ENCODE measurements at places on chromosomes 4 and X. TPM values are rescaled to one million over a fixed set of nuclear protein-coding genes. Genes with fewer than 3 reads are reported as not detected.
A peak's percentile ranks its signal among the peaks of the same experiment; 100 is the strongest.

DNA sequence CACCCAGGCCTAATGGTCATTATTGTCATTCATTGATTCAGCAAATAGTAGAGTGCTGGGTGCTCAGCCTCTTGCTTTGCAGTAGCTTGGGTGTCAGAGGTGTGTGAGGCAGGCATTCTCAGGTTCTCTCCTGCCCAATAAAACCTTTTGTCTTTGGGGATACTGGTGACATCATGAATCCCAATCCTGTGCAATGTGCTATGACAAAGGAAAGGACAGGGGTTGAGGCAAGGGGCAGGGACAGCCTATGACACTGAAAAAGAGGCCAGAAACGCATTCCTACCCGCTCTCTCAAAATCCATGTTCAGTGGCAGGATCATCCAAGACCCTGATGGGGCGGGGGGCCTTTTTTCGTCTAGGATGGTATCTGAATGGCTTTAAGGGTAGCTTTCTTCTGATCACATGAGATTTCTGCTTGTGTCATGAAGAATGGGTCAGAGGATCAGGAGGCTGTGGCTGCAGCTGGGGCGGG, 1.5 kb upstream of the FAM193A start:
- no peak for DNase-seq

Gene ASB12
- not detected for polyA plus RNA-seq

Gene GLRB
- polyA plus RNA-seq: 4.8 TPM

- no peak for DNase-seq
Measured at GRCh38 chr4:52939739-52940138, 77.6 kb downstream of the RASL11B start.

GRCh38 chr4:173121076-173121561, 47.5 kb upstream of the GALNT7 start:
- DNase-seq: peak; percentile 4

- DNase-seq: no peak
Measured at GRCh38 chr4:105979506-105979905, 84.2 kb downstream of the NPNT start.

Gene BLOC1S4
- 10.4 TPM for polyA plus RNA-seq

DNA sequence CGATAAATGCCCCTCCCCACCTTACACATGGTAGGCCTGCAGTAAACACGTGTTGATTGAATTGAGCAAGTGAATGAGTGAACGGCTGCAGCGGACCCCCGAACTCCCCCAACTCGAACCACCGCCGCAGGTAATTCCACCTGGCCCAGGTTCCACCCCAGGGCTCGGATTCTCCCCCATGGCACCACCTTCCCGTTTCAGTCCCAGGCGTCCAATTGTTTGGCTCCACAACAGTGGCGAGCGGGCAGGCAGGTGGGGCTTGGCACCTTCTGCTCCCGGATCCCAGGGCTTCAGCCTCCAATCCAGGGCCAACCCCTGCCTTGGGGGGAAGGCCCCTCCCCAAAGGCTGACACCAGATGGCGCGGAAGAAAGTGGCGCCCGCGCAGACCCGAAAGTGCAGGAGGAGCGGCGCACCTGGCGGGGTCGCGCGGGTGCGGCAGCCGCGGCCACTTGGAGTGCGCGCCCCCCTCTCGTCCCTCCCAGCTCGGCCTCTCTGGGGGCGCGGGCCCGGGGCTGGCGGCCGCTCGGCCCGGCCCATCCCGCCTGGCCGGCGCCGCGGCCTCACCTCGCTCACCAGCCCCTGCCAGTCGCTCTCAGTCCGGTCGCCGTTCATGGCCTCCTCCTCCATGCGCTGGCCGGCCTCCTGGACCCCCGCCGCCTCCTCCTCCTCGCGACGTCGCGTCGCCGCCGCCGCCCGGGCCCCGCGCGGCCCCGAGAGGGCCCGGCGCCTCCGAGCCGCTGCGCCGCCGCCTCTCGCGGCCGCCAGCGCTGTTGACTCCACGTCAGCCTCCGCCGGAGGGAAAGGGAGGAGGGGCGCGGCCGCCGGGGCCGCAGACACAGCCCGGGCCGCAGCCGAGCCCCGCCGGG, at the start of gene CCDC149:
Gene CCDC149, minus strand, starts transcription at position 791 of the 867 bp plus-strand sequence. Its CDS starts 178 bp downstream, at position 613.
- no peak for DNase-seq

DNA sequence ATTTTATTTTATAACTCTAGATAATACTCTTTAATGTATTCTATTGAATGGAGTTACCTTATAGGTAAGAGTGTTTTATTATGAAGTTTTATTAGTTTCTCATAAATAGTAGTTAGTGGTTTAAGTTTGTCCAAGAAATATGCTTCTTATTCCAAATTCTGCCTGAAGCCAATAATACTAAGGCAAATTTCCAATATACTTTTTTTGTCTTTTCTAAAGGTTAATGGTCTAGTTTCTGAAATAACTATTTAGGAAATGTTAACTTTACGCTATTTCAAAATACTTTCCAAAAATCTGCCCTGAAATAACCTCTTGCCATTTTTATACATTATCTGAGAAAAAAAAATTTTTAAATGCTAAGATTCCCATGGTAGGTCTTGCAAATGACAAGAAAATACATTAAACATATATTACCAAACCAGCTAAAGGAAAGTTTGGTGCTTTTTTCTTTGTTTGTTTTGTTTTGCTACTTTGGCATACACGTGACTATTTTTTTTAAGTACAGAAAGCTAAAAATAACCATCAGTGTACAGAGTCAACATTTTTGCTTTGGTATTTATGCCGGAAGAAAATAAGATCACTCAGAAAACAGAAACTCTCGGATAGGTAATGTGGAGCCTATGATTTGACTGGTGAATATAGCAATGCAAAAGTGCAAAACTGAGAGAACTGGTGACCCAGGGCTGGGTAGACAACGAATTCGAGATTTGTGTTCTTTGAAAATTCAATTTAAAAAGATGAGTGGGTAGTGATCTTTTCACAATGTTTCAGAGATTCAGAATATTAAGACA, 29.8 kb downstream of the PCDH18 start:
- no peak for DNase-seq

DNA sequence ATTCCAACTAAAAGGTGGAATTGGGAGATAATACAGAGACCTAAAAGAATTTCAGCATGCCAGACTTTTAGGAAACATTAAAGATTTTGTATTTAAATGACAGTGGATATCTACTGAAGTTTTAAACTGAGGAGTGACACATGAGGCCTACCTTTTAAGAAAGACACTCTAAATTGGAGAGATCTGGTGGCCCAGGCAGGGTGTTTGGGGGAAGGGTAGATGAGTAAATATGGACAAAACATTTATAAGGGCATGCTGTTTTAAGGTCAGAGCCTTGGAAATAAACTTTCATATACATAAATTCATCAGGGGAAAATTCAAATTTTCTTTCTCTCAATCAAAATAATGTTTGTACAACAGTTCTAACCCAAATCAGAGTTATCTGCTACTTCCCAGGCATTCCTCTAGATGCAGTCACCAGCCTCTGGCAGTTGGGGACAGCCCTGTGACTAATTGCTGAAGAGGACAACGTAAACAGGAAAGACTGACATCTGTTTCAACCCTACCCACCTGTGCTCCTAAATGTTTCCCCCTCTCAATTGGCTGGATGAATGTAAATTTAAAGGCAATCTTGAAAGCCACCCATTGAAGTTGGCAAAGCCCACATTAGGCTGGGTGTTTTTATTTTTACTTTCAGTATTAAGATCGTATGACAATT, 1646.9 kb upstream of the ADGRL3 start:
- peak; percentile 19 for DNase-seq

GRCh38 chr4:76515975-76516843, 81.2 kb downstream of the SHROOM3 start:
- DNase-seq: no peak

Gene ATP2B3
- polyA plus RNA-seq: not detected

Gene DCHS2
- polyA plus RNA-seq: not detected

Gene CFP
- 0.05 TPM for polyA plus RNA-seq

GRCh38 chrX:44974451-44974850, 101.5 kb downstream of the KDM6A start:
- no peak for DNase-seq

DNA sequence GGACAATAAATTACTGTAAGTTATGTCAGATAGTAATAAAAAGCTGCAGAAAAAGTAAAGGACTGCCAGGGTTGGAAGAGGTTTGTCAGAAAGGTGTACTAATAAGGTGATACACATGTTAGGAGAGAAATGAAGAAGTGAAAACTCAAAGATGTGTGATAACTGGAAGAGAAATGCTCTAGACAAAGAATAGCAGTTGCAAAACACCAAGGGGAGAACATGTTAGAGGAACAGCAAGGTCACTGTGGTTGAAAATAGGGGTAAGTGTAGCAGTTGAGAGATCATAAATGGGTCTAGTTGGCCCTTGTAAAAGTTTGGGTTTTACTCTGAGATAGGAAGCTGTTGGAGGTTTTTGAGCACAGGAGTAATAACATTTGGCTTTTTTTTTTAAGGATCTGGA, 46.9 kb downstream of the HSPA4L start:
- no peak for DNase-seq

DNA sequence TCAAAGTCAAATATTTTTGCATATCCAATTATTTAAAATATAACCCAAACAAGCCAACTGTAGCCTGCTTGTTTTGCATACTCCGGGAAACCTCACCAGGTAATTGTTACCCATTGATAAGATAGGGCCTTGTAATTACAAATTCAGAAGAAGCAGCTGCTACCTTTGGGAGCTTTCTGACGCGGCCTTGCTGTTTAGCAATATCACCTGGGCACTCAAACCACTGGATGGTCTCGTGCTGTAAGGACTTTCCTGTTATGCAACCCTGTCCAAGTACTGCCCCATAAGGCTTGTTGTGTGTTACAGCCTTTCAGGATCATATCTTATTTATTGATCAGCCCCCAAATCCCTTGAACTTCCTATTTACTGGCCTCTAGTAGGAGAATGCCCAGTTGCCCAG, 52.1 kb downstream of the HS3ST1 start:
- no peak for DNase-seq

Gene OPRPN
- not detected for polyA plus RNA-seq

Gene DCAF8L2
- polyA plus RNA-seq: not detected

Gene UPF3B
- 5.5 TPM for polyA plus RNA-seq

DNA sequence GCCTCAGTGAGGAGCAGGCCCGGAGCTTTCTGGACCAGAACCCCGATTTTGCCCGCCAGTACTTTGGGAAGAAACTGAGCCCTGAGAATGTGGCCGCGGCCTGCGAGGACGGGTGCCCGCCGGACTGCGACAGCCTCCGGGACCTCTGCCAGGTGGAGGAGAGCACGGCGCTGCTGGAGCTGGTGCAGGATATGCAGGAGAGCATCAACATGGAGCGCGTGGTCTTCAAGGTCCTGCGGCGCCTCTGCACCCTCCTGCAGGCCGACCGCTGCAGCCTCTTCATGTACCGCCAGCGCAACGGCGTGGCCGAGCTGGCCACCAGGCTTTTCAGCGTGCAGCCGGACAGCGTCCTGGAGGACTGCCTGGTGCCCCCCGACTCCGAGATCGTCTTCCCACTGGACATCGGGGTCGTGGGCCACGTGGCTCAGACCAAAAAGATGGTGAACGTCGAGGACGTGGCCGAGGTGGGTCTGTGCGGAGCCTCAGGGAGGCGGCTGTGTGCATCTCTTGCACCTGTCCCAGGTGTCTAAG, 323 bp downstream of the PDE6B start:
- DNase-seq: no peak

Gene NUDT10
- polyA plus RNA-seq: 0.15 TPM

DNA sequence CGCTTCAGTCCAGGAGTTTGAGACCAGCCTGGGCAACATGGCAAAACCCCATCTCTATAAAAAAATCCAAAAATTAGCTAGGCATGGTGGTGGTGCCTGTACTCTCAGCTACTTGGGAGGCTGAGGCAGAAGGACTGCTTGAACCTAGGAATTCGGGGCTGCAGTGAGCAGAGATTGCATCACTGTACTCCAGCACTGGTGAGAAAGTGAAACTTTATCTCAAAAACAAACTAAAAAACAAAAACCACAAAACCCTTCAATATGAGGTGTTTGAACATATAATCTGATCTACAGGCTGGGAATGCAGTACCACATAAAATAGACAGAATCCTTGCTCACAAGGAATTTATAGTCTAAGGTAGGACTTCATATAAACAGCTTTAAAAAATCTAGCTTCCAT, 103.9 kb downstream of the PDS5A start:
- DNase-seq: no peak

DNA sequence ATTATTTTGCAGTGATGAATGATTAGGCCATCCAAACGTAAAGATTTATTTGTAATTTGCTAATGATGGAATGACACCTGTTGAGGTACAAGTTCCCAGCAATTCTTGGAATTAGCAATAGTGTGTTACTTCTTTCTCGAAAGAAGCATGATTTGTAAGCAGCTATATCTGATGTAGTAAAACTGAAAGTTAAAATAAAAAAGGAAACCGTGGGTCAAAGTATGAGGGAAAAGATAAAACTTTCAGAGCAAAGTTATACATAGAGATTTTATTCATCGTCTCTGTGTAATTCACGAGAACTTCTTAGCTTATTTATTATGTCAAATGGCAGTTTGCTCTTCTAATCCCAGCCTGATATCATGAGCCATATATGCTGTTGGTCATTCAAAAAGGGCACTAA, 59.0 kb downstream of the NFKB1 start:
- no peak for DNase-seq

Gene GPRASP1
- polyA plus RNA-seq: 0.60 TPM

GRCh38 chr4:102779204-102779603, 18.4 kb upstream of the MANBA start:
- no peak for DNase-seq

GRCh38 chr4:105808030-105808749, 87.1 kb upstream of the NPNT start:
- DNase-seq: no peak

GRCh38 chr4:26482508-26483462, 7.5 kb downstream of the CCKAR start:
- no peak for DNase-seq

DNA sequence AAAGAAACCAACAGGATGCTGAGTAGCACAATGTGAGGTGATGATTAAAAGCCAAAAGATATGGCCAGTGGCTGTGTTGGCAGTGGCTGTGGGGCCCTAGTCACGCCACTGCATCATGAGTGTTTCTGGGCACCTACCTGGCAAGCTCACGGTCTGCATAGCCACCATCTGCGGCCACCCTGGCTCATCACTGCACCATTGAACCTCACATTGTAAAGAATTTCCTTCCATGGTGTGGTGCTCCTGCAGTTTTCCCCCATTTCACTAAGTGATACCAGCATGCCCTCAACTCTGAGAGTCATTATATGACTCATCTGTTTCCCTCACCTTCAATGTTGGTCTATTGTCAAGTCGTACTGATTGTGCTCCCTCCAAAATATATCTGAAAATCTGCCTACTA, 45.5 kb upstream of the CLNK start:
- no peak for DNase-seq

Gene UGT8
- 0.02 TPM for polyA plus RNA-seq

GRCh38 chr4:41065434-41066006, 148.8 kb downstream of the APBB2 start:
- no peak for DNase-seq
